ENCODE measurements at places on chromosomes 6 and 20.

- no peak for DNase-seq
These were observed 222.2 kb upstream of the PRSS16 start for GRCh38 chr6:27025351-27025750.

DNA sequence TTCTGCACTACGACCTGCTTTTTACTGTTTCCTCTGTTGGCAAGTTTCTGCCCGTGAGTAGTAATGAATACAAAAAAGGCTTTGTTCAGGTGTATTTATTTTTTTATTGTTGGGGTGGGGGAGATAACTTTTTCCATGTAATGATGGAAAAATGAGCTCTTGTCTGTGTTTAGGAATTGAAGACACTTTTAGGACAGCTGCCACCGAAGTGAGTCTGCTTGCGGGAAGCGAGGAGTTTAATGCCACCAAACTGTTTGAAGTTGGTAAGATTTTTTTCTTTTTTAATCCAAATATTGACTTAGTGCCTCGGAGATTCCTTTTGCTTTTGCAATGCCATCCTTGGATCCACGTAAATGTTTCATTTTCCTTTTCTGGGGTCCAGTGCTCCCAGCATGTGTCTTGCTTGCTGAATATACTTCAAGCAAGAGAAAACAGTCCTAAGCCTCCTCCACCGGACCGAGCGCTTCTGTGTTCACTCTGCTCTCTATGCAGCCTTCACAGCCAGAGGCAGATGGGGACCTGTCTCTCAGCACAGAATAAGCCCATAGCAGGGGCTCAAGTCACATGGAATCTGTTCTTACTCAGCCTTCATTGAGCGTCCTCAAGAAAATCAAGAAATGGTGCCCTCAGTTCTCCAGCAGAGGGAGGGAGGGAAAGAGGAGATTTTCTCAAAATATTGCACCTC is 71.3 kb downstream of the ISM1 start:
- no peak for DNase-seq

- no peak for DNase-seq
These were observed 21.9 kb downstream of the SGK1 start for GRCh38 chr6:134295953-134296553.

- DNase-seq = no peak
These were observed 27.1 kb downstream of the MRPL14 start for GRCh38 chr6:44100088-44100550.

DNA sequence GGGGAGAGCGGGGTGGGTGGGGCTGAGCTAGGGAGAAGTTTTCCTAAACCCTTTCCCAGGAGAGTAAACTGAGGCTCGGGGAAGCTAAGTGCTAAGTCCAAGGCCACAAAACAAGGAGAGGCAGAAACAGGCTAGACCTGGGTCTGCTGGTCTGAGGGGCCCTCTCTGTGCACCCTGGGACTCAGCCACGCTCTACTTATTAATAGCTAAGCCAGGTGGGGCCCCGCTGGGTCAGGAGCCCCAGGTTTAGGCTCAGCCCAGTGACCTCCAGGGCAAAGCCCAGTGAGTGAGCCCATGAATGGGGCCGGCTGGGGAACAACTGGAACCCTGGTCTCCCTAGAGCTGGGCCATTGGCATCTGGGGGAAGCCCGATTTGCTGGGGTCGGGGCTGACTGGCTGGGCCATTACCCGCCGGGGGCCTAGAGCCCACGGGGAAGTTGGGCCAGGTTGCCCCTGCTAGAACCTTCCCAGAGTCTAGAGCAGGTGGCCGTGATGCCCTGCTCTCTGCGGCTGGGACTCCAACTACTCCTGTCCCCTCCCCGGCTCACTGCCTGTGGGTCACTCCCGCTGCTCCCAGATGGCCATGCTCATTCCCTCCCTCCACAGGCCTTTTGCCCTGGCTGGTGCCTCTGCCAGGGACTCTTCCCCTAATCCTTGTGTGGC is 24.1 kb upstream of the NOL4L start:
- no peak for DNase-seq

- DNase-seq = no peak
These were observed 36.1 kb downstream of the SLC22A2 start for GRCh38 chr6:160222491-160222890.

GRCh38 chr6:42407379-42407778 is 44.3 kb downstream of the TRERF1 start:
- DNase-seq = no peak

DNA sequence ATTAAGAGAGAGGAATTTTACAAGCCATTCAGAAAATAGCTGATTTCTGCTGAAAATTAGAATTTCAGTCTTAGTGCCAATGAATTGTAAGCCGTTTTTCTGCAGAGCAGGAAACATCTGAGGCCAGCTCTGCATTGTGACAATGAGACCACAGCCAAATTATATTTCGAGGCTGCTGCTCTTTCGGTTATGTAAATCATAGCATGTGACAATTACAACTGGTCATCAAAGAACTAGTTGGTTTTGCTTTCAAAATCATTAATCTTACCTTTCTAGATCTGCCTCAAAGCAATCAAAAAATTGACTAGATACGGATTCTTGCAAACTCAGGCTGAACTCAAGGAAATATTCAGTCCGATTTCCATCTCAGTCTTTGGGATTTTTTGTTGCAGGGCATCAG is 33.4 kb upstream of the INSM1 start:
- DNase-seq = no peak

GRCh38 chr6:43468748-43469681 is 8.4 kb upstream of the TJAP1 start:
- no peak for DNase-seq

DNA sequence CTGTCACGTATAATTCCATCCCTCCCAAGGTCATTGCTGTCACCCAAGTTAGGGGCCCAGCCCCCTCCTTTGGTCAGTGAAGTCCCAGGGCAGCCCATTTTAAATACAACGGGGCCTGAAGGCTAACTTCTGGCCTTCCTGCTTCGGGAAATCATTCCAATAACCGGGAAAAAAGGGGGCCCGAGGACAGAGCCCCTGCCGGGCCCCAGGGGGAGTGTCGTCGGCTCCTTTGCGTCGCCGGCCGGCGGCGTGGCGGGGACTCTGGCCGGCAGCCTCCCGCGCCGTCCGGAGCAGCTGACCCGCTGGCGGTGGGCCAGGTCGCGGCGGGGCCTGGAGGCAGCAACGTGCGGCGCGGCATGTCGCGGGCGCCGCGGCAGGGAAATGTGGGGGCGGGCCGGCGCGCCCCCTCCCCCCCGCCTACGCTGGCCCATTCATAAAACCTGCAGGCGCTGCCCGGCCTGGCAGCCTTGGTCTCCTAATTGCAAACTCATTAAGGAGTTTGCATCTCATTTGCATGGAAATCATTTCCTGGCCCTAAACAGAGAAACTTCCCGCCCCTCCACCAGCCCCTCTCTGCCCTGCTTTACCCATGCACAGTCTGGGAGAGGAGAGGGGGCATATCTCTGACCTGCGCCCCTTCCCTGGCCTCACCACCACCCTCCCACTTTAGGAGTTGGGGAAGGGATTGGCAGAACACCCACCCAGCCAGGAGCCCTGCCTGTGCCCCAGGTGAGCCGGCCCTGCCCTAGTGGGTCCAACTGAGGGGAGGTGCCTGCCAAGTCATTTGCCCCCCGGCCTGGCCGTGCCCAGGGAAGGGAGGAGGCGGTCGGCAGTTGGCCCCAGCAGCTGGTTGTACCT is 50.7 kb downstream of the MRPL14 start:
- no peak for DNase-seq

- no peak for DNase-seq
These were observed 55.5 kb upstream of the ARMH2 start for GRCh38 chr6:24854077-24854666.
